HepG2 (cell line): ENCODE measurements at places on chromosomes 12 and 14. TPM values are rescaled to one million over a fixed set of nuclear protein-coding genes. Genes with fewer than 3 reads are reported as not detected.

The MYF5 gene
- not detected in 2 replicates for total RNA-seq

The APOF gene
- 1.7 and 3.3 TPM in 2 replicates for total RNA-seq

The TSPAN11 gene
- total RNA-seq, result 0.07 and 0.13 TPM in 2 replicates

The FOXG1 gene
- not detected in 2 replicates for total RNA-seq

The EPYC gene
- not detected in 2 replicates for total RNA-seq

The TRPV4 gene
- total RNA-seq, result 0.35 and 0.66 TPM in 2 replicates

The KCNA1 gene
- total RNA-seq, result not detected in 2 replicates

The ZDHHC22 gene
- total RNA-seq, result not detected in 2 replicates

The IAPP gene
- not detected in 2 replicates for total RNA-seq

The C14orf132 gene
- total RNA-seq, result 0.15 and 0.18 TPM in 2 replicates

The CCDC38 gene
- total RNA-seq, result 0.18 and 0.24 TPM in 2 replicates

The FKBP3 gene
- total RNA-seq, result 87.6 and 140 TPM in 2 replicates

The ART4 gene
- total RNA-seq, result 12.0 and 20.3 TPM in 2 replicates
